Cardiac septum (tissue), 1 donor: ENCODE measurements at places on chromosomes 12 and 14. TPM values are rescaled to one million over a fixed set of nuclear protein-coding genes. Genes with fewer than 3 reads are reported as not detected.

HNF1A gene
- total RNA-seq: not detected

DNA sequence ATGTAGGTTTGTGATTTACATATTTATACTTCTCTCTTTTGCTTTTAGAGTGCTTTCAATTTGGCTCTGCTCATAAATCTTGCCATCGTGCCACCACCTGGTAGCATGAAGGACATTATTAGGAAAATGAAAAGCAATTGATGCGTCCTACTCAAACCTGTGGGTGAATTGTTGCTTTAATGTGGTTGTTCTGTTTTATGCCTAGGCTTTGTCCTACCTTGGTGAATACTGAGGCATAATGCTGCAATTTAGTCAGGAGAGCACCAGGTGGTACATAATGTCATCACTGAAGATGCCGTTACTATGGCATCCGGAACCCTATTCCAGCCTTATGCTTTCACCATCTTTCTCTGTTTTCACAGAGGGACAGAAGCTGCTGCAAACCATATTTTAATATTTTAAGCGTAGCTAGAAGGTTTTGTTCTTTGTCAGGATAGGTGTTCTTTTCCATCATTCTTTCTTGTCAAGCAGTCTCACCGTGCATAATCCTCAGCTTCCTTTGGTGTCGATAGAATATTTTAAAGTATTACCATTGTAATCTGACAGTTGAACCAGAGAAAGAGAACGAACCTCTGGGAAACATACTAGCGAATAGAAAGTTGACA, 68.5 kb upstream of the PKP2 start:
- no peak for DNase-seq

- no peak for DNase-seq
Measured at GRCh38 chr12:121961195-121961879, 42.9 kb downstream of the CFAP251 start.

GRCh38 chr12:27331927-27332324, 710 bp upstream of the BMAL2 start:
- DNase-seq: no peak

RDH11 gene
- total RNA-seq: 18.3 TPM

DNA sequence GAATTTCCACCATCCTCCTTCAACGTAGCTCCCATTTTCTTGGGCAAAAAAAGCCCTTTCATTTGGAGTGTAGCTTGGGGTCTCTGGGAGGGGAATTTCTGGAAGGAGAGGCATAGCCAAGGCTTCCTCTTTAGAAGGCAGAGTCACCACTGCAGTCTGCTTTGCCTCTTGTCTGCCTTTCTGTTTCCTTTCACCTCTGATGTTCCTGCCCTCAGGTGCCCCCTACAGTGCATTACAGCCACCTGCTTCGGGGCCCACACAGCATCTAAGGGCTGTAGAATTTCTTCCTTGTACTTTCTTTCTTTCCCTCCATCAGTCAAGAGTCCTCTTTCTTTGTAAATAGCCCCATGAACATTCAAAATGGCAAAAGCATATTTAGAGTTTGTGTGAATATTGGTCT, 1313.9 kb downstream of the TMEM121 start:
- no peak for DNase-seq

SLC38A4 gene
- not detected for total RNA-seq

GLIPR1L2 gene
- 2.7 TPM for total RNA-seq

- no peak for DNase-seq
Measured at GRCh38 chr12:89566615-89567014, 40.8 kb upstream of the POC1B start.

- no peak for DNase-seq
Measured at GRCh38 chr12:23204933-23205778, 580.2 kb downstream of the ETNK1 start.

DNA sequence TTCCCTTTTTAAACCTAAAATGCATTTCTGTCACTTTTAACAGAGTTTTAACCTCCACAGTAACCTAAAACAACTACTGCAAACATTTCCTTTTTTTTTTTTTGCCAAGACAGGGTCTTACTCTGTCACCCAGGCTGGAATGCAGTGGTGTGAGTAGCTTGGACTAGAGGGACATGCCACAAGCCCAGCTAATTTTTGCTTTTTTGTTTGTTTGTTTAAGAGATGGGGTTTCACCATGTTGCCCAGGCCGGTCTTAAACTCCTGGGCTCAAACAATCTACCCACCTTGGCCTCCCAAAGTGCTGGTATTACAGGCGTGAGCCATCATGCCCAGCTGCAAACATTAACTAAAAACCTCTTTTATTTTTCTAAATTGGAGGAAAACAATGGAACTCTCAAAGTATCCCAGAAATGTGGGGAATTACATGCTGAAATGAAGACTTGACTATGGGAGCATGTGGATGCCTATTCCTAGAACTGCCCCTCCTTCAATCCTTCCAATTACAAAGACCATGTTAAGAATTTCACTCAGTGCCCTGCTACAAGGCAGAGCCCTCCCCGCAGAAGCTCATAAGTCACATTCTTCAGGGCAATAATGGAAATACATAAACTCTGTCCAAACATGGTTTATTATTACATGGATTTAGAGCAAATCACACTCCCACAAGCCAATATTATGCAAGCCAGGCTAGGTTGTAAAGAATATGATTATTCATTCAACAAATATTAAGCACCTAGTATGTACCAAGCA, 66.9 kb downstream of the C12orf56 start:
- DNase-seq: no peak

- DNase-seq: no peak
Measured at GRCh38 chr12:23472329-23472971, 477.0 kb downstream of the SOX5 start.

DNA sequence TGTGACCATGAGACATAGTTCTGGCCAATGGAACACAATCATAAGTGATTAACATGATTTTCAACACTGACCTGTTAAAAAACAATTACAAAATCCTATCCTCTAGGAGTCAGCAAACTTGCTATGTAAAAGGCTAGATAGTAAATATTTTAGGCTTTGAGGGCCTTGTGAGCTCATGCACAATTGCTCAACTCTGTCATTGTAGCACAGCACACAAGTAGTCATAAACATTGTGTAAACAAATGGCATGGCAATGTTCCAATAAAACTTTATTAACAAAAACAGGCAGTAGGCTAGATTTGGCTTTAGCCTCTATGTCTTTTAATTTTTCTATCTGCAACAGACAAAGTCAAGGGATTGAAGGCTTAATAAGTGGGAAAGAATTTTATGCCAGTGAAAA, 350.7 kb downstream of the C12orf50 start:
- no peak for DNase-seq

DNA sequence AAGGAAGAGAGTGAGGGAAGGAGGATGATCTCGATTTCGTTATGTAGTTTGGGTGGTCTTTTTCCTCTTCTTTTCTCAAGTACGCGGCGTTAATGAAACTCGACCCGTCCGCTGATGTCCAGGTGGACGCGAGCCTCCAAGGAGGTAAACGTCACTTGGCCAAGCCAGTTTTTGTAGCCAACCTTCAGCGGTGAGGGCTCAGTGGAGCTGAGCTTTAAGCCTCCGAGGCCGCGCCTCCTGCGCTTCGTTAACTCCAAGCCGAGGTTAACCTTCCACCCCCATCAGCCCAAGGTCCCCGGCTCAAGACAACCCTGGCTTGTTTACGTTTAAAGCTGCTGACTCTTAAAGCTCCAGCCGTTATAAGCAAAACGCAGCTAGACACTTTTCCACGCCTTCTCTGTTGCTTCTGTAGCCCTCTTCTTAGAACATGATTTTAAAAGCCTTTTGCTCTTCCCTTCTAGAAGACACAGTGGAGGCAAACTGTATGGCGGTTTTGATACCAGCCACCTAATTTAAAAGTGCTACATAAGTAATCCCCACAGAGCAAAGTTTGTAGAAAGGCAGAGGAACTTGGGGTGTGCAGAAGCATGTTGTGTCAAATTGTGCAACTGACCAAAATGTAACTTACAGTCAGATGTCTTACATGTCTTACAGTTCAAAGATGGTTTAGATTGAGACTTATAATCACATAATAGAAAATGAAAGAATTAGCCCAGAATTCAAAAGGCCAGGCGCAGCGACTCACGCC, 923 bp upstream of the ITPR2 start:
- no peak for DNase-seq

DNA sequence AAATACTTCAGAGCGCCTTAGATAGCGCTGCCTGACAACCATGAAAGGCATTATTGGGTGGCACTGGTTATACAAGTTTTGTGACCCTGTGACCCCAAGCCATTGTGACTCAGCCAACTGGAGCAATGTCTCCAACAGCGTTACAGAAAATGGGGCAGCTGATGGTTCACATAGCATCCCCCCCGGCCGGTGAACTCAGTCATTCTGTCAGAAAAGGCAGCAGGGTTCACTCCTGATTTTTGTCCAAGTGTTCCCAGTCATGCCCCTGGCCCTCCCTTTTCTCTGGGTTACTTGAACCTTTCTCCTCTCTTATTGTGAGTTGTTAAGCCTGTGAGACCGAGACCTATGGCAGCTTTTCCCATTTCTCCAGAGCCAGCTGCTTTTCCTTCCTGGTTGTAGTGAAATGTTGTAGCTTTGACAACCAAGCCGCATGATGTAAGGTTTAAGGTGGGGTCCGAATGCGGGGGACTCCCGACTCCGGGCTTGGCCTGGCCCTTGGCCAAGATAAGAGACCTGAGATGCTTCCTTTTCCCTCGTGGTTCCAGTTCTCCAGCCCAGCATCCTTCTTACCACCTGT, 22.0 kb downstream of the CD9 start:
- DNase-seq: no peak

BRMS1L gene
- total RNA-seq: 12.1 TPM

GRCh38 chr14:69713209-69713781, 53.6 kb upstream of the SRSF5 start:
- DNase-seq: no peak

DNA sequence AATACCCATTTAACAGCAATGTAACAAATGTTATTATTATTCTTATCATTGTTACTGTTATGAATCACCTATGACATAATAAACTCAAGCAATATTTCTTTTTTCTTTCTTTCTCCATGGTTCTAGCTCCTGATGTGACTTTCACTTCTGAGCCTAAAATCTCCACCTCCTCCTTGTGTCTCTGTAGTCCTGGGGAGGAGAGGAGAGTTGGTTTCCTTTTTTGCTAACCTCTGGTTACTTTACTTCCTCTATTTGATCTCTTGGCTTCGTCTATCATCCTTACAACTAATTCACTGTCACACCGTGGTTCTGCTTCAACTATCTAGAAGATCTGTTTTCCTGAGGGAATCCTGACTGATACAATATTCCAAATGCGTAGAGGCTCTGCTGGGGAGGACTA, 456.6 kb downstream of the VRK1 start:
- no peak for DNase-seq

DNA sequence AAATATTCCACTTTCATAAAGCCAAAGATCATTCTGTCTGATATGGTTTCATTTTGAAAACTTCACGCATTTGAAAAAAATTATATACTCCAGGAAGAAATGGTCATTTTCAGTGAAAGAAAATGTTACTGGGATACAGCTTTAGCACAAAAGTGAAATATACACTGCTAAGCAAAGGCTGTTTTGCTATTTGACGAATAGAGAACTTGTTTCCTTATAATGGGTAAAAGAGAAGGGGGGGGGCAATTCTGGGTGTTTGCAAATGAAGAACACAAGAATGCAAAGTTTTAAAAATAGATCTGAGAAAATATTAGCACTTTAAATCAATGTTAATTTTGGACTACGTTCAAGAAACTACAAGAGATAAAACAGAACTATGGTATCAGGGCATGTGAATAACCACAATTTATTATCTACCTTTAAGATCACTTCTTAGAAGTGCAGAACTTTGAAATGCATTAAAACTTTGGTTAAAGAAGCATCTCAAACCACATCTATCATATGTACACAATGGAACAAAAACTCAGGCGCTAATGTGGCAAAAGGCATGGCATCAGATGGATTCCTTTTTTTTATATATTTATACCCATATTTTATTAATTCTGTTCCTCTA, 51.1 kb downstream of the EFCAB11 start:
- DNase-seq: no peak

TNFAIP2 gene
- total RNA-seq: 31.3 TPM

GRCh38 chr12:85946375-85946774, 72.3 kb downstream of the NTS start:
- no peak for DNase-seq

- no peak for DNase-seq
Measured at GRCh38 chr14:67239582-67239981, 1.7 kb upstream of the PALS1 start.

PRR13 gene
- total RNA-seq: 61.5 TPM

DNA sequence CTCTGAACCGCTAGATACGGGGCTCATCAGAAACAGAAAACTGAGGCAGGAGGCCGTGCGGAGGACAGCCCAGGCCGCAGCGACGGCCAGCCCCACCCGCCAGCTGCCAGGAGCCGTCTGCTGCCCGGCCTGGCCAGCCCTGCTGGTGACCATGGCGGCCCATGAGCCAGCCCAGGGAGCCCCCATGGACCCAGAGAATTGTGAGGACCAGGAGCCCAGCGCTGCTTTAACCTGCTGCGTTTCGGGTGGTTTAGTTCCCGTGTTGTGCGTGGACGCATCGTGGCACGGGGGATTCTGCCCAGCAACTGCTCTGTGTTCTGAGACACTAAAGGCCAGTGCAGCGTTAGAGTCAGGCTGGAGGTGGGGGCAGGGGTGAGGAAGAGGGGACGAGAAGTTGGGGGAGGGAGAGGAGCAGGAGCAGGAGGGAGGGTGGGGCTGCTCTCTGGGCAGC, 44.2 kb downstream of the NOC4L start:
- DNase-seq: no peak

GRCh38 chr14:104604458-104605449, at the start of gene TMEM179:
Gene TMEM179, minus strand, starts transcription at chr14:104604772. Its CDS starts 31 bp downstream, at chr14:104604741.
- DNase-seq: no peak

- DNase-seq: no peak
Measured at GRCh38 chr12:30910038-30910350, 16.6 kb upstream of the TSPAN11 start.

DNA sequence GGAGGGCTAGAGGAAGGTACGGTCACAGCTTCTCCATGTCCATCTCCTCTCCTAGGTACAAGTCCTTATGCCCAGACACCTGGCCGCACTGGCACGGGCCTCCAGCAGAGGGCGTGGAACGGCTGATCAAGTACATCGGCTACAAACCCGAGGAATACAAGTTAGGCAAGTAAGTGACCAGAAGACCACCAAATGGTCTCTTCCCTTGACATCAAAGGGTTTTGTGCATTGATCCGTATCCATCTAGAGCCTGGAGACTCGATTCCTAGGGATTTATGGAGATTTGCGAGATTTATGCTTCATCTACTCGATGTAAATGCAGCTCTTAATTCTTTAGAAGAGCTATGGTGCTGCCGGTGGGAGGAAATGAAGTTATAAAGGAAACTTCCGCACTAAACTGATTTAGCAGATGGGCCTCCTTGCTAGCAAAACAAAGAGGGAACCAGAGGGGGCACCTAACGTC, 44.2 kb downstream of the KCTD10 start:
- peak; percentile 88 for DNase-seq

- no peak for DNase-seq
Measured at GRCh38 chr12:10511756-10512355, 6.2 kb downstream of the EIF2S3B start.

FAM90A1 gene
- not detected for total RNA-seq
